ENCODE measurements at places on chromosomes 3 and 15. TPM values are rescaled to one million over a fixed set of nuclear protein-coding genes. Genes with fewer than 3 reads are reported as not detected.

DNA sequence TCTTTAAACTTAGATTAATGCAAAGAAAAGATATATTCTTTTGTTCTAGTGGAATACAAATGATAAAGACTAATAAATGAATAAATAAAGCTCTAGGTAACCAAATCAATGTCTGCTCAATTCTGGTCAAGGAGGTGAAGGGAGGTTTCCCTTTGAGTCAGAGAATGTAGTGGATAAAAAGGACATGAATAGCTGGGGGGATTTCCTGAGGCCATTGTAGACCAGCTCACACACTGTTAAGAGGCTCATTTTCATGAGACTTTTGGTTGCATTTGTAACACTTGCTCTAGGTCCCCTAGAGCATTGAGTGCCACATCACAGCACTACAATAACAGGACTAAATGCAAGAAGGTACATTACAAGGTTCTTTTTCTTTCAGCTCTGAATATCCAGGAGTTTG lies 170.7 kb downstream of the TIGIT start:
- DNase-seq: no peak

DNA sequence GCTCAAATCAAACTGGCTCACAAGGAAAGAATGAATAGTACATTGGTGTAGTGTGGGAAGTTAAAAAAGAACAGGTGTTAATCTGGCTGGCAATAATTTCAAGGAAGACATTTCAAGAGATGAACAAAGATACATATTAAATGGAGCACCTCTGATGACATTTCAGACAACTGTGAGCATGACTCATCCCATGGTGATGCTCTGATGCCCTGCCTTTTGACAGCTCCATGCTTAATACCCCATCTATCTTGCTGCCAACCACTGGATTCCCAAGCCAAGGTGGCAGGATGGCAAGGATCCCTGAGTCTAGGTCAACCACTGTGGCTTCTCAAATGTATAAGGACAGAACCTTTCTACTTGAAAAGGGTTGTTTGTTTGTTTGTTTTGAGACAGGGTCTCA lies 29.3 kb downstream of the LRRC2 start:
- DNase-seq: no peak

The RTP3 gene
- not detected for total RNA-seq

DNA sequence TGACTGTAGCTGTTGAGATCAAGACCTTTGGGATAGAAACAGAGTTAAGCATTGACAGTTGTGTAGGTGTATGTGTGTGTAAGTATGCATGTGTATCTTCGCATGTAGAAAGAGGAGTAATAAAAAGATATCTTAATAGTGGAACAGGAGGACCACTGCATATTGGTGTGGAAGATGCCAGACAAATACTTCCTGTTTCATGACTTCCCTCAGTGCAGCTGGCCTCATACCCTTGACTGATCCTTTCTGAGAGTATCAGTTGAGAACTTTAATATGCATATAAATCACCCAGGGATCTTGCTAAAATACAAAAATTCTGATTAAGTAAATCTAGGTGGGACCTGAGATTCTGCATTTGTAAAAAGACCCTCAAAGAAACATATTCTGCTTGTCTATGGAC lies 8.5 kb upstream of the ZBED2 start:
- DNase-seq: no peak

- DNase-seq: no peak
Observed at GRCh38 chr15:92332125-92332899, 61.4 kb upstream of the ST8SIA2 start.

The SLC24A1 gene
- 8.7 TPM for total RNA-seq

GRCh38 chr3:13016083-13016720 lies 57.0 kb downstream of the IQSEC1 start:
- no peak for DNase-seq
